ENCODE measurements at places on chromosomes 1 and 21.

GRCh38 chr1:203475012-203475981, at the start of gene PRELP:
Gene PRELP (plus strand): TSS chr1:203475806. CDS start chr1:203483185, 7,379 bp downstream.
- DNase-seq, result no peak

DNA sequence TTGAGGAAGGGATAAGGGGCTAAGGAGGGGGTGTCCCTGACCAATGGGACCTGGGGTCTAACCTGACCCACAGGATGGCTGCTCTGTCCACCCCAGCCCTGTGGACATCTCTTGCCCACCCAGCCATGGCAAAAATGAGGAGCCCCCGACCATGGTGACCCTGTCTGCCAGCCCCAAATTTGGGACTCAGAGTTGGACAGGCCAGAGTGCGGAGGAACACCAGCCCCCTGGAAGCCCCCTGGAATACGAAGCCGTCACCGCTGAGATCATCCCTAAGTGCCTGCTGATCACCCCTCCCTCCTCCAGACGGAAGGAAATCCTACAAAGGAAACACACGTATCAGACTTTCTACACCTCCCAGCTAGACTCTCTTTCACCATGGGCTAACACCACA, 119.3 kb downstream of the SIK1 start:
- DNase-seq, result no peak

GRCh38 chr1:150578272-150579109, 919 bp downstream of the MCL1 start:
- peak; percentile 64 for DNase-seq

GRCh38 chr1:185315445-185316071, 1.5 kb downstream of the IVNS1ABP start:
- peak; percentile 54 for DNase-seq

DNA sequence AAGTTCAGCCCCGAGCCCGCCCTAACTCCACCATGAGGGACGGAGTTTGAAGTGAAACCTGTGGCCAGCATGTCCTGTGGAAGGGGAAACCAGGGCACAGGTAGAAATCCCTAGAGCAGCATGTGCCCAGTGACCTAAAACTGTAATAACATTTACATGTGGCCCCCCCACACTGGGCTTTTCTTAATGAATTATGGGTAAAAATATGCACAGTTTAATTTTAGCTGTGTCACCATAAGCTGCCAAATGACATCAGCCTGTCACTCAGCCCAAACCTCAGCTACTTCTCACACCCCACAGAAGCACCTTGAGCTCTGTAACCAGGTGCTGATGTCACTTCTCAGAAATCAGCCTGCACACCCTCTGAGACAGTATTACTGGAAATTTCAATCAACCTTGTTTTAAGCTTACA, 50.0 kb upstream of the SLC19A1 start:
- peak; percentile 63 for DNase-seq

- DNase-seq, result no peak
These were observed 4.6 kb upstream of the RNF186 start for GRCh38 chr1:19819701-19820100.

GRCh38 chr1:151143986-151144385, 2.4 kb downstream of the SEMA6C start:
- DNase-seq, result no peak

GRCh38 chr21:42286416-42286815, 28.8 kb downstream of the TFF3 start:
- DNase-seq, result no peak

GRCh38 chr1:195450794-195451193, 1157.4 kb downstream of the KCNT2 start:
- DNase-seq, result no peak

DNA sequence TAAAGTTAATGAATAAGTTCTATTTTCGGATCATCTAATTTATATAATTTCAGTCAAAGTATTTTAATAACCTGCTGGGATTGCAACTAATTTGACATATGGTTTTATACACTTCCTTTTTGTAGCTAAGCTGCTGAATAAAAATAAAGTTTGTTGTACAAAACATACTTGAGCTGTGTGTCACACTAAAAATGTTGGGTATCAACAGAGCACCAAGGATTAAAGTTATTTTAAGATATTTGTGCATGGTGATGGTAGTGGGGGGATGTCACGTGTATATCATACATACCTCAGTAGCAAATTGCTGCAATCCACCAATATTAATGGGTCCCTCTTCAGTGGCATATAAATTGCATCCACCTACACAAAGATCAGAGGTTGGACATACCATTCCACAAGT, 199.6 kb downstream of the DPYD start:
- no peak for DNase-seq

DNA sequence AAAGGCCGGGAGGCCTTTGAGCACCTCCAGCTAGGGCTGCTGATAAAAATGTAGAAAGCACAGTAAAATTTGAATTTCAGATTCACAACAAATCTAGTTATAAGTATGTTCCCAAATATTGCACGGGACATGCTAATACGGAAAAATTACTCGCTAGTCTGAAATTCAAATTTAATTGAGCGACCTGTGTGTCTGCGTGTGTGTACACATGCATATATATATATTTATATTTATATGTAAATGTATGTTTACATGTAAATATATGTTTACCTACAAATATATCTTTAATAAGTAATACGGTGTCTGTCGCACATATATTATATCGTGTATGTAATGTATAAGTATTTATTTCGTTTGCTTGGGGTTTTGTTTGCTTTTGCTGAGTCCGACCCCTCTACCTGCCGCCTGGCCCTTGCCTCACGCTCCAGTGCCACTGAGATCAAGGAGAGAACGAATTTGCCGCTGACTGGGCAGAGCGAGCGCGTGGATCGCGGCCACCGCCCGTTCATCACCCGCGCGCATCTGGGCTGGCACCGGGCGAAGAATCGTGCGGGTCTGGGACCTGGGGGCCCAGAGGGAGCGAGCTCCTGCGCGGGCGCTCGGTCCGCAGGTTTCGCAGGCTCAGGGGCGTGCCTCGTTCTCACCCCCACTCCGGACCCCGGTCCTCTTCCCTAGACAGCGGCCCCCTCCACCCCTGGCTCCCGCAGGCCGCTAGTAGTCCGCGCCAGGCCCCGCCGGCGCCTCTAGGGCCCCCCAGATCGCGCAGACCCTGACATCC, 534 bp upstream of the WRAP73 start:
- no peak for DNase-seq

GRCh38 chr1:200624679-200625335, 4.3 kb upstream of the KIF14 start:
- DNase-seq, result no peak

DNA sequence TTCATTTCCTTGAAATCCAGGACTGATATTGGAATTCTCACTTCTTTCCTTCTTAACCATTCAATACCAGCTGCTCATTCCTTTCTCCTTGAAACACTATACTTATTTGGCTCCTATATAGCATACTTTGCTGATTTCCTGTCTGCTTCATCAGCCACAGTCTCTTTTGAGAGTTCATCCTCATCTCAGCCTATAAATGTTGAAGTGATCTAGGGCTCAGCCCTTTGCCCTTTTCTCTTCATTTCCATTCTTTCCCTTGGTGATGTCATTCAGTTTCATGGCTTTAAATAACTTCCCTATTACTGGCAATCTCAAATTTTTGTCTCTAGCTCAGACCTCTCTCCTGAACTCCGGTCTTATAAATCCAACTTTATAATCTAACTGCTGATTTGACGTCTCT, 24.1 kb upstream of the RABGAP1L start:
- DNase-seq, result no peak

- DNase-seq, result no peak
These were observed 7.0 kb upstream of the TRIT1 start for GRCh38 chr1:39890273-39890672.

GRCh38 chr1:14946684-14947238, 206.8 kb upstream of the TMEM51 start:
- DNase-seq, result no peak

GRCh38 chr1:41420860-41421259, 59.6 kb downstream of the FOXO6 start:
- DNase-seq, result no peak

DNA sequence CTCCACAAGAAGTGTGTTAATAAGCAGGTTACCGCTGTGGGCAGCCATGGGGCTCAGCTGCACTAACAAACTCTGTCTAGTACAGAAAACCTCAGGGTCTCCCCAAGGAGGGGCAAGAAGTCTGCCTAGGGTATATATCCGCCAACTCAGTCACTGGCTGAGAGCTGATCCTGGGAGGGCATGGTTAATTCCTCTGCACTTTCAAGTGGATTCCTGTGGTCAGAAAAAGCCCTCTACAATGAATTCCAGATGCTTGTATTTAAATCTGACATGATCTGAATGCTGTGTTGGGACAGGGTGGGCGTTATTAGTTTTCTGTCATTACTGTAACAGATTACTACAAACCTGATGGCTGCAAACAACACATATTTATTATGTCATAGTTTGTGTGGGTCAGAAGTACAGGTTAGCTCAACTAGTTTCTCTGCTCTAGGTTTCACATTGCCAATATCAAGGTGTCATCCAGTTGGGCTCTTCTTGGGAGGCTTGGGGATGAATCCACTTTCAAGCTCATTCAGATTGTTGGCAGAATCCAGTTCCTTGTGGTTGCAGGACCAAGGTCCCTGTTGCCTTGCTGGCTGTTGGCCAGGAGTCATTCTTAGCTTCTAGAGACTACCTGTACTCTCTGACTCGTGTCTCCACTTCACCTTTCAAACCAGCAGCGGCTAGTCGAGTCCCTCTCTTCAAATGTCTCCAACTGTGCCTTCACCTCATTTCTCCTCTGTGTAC, 8.0 kb upstream of the SELE start:
- no peak for DNase-seq

GRCh38 chr1:4573526-4573925, 80.9 kb upstream of the AJAP1 start:
- DNase-seq, result no peak

DNA sequence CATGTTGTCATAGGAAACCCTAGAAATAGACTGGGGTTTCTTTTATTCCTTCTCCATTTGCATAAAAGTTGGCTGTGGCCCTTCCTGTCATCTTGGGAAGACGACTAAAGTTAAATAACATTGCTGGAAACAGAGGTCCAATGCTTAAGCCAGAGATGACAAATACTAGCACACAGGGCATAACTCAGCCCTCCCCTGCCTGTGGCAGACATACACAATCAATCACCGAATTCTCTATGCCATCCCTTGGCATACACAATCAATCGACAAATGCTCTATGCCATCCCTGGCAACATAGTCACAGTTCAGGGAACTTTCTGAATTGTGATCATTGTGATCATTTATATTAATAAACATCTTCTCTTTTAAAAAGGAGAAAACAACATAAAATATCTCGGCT, 229.4 kb downstream of the KAZN start:
- no peak for DNase-seq

DNA sequence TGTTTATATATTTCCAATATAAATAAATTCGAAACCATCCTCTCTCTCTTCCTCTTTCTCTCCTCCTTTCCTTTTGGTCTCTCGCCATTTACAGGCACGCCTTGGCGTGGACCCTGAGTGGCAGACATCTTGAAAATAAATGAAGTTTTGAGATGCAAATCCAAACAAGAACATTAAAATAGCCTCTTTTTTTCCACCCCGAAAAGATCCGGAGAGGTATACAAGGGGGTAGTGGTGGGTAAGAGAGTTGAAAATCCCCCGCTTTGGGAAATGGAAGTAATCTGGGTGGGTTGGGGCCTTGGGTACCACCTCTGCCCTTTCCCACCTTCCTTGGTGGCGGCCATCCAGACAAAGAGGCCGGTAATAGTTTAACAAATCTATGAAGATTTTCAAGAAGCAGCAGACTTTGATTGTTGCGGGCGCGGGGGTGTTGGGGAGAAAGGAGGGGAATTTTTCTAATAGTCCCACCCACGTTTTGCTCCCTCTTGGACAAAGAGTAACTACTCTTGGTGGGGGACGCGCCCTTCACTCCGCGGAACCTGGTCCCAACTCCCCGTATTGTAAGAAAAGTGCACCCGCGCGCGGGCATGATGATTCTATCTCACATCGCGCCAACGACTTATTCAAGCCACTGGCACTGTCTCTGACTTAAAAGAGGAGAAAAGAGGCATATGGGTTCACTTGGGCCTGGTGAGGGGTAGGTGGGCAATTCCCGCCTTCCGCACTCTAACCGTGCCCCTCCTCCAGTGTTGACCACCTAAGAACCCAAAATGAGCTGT, 4.0 kb upstream of the FOXD3 start:
- DNase-seq, result no peak

GRCh38 chr1:11946647-11947046, 12.1 kb downstream of the PLOD1 start:
- no peak for DNase-seq

DNA sequence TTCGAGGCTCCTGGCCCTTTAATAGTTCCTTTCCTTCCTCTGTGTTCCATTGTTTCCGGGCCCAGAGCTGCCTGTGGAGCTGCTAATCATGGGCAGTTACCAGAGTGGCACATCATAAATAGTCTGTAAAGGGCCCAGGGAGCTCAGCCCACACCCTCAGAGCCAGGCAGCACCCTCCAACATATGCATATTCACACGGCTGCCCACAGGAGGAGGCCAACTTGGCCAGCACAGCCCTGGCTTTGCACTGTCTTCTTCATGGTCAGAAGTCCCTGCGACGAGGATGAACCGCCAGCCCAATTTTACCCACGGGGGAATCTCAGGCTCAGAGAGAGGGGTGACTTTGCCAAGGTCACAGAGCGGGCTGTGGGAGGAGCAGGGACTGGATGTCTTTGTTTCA, 172.5 kb downstream of the TRABD2B start:
- DNase-seq, result no peak

GRCh38 chr1:87024936-87025540, 110.6 kb downstream of the HS2ST1 start:
- DNase-seq, result peak; percentile 49

DNA sequence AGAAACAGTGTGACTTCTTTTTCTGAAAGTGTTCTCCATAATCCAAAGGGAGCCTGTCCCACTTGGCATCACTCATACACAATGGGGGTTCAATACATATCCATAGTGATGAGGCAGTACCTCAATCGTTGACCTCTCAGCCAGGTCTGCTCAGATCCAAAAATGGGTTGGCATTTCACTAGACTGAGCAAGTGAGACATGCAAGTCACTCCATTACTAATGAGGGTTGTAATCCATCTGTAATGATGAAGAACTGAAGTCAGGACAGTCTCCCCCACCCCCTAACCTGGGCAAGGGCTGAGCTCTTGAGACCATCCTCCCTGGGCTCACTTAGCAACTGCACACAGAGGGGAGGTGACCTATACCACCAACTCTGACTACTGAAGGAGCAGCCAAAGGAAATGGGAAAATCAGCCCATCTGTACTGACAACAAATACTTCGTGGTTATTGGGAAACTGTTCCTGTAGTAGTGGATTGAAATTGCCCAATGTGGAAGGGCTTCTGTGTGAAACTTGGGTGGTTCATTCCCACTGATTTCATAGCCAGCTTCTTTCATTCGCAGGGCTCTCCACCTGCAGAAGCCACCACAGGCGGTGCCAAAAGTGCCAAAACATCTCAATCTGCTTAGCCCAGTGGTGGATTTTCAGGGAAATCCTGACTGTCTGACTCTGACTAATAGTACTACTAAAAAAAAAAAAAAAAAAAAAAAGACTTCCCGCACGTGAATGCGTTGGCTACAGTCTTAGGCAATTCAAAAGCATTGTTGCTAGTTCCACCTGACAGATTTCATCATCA, 5.0 kb downstream of the NGF start:
- no peak for DNase-seq

DNA sequence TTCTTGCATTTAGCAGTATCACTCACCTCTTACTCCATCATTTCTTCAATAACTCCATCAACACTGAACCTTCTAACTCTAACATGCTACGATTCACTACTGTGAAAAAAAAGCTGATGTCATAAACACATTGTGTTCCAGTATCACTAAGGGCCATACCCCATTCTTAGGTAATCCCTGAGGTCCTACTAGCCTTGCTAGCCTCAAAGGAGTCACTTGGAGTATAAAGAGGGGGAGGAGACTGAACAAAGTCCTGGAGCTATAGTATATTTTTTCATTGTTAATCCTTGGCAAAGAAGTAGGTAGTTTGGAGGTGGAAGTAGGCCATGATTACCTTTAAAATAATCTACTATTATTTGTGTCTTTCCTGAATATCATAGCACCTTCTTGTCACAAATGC, at the start of gene SLC44A5:
TSS of gene SLC44A5 (minus strand) at position 101 of the 400 bp plus-strand sequence. CDS start 69,667 bp downstream, outside the sequence.
- DNase-seq, result no peak
